ENCODE measurements at places on chromosomes 2 and 18. TPM values are rescaled to one million over a fixed set of nuclear protein-coding genes. Genes with fewer than 3 reads are reported as not detected.

The SOX11 gene
- not detected for total RNA-seq

- DNase-seq, result no peak
Observed at GRCh38 chr18:50080932-50081560, 113.9 kb downstream of the MYO5B start.

The SIGLEC15 gene
- not detected for total RNA-seq

The TEX44 gene
- not detected for total RNA-seq

The NAT8 gene
- not detected for total RNA-seq

The GREB1 gene
- 5.9 TPM for total RNA-seq

DNA sequence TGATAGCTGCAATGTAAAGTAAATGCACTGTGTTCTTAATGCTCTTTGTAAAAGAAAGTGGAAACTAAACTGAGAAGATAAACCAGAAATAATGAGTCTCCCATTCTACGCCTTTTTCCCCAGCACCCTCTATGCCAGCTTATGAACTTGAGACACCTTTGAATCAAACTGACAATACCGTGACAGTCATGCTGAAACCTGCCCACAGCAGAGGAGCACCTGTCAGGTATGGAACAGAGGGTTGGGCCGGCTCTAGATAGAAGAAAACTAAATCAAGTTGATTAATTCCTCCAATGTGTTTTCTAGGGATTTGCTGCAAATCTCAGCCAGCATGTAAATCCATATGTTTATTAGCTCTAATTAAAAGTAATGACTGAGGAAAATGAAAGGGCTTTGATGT lies 520.6 kb upstream of the RAB12 start:
- no peak for DNase-seq

The NOSTRIN gene
- total RNA-seq, result 7.8 TPM

DNA sequence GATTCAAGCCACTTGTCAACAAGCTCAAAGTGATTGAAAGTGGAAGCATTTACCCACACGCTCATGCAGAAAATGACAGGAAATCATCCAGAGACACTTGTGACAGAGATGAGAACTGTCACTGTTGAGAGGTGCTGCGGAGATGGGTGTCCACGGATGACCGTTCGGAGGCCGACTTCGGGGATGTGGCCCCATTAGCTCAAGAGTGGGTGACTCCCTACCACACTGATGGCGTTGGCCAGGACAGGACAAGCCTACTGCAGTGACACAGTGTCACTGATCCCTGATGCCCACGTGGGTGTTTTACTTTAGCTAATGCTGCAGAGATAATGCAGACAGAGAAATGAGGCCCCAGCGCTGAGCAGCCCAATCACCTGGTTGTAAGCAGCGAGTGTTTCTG lies 81.5 kb upstream of the YWHAQ start:
- no peak for DNase-seq

The SDC1 gene
- 0.32 TPM for total RNA-seq
